ENCODE measurements at places on chromosomes 7 and 10.

- DNase-seq: no peak
Observed at GRCh38 chr7:77822269-77822668, 23.7 kb downstream of the PHTF2 start.

- DNase-seq: no peak
Observed at GRCh38 chr10:59970396-59971368, 64.3 kb upstream of the CCDC6 start.

DNA sequence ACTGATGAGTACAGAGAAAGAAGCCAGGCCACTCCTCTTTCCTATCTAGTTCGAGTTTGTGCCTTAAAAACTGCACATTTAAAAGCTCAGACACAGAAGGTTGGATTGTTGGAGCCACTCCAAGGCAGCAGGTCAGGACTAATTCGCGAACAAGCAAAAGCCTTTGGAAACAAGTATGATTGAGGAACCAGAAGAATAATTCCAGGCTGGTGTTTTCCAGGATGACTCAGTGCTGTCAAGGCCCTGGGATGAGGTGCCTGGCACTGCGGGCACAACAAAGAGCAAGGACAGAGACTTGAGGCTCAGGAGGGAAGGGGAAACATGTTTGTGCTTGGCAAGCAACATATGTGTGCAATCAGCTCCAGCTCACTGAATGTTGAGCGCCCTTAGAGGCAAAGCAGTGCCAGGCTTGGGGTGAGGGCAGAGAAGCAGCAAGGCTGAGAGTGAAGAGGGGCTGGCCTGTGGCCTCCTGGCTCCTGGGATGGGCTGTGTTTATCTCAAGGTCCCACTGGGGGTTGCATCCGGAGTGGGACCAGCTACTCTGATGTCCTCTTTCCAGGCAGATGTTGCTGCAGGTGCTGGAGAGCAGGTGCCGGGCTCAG lies 44.1 kb downstream of the VSTM4 start:
- no peak for DNase-seq

GRCh38 chr10:35564341-35564968 lies 40.7 kb upstream of the GJD4 start:
- DNase-seq: no peak

DNA sequence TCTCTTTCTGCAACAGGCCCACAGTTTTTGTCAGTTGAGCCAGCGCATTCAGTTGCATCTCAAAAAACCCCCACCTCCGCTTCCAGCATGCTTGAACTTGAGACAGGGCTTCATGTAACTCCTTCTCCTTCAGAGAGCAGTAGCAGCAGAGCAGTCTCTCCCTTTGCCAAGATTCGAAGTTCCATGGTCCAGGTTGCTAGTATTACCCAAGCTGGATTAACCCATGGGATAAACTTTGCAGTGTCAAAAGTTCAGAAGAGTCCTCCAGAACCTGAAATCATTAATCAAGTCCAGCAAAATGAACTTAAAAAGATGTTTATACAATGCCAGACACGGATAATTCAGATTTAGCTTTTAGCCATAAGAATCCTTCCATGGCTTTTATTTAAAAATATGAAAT lies 45.2 kb downstream of the MCMBP start:
- no peak for DNase-seq
